ELR (cell line): ENCODE measurements at places on chromosomes 5 and 9.

GRCh38 chr5:115179394-115180164 is 9.9 kb upstream of the TRIM36 start:
- DNase-seq, result peak; percentile 20

- DNase-seq, result no peak
Observed at GRCh38 chr5:76944638-76945037, 8.2 kb upstream of the CRHBP start.

DNA sequence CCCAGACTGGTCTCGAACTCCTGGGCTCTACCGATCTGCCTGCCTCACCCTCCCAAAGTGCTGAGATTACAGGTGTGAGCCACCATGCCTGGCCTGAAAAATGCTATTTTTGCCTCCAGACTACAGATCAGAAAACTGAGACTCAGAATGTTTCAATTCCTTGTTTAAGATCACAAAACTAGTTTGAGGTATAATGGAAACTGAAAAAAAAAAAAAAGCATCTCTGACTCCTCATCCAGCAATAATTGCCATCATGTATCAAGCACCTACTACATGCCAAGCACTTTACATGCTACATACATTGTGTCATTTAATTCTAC is 35.6 kb downstream of the PLAC8L1 start:
- DNase-seq, result no peak

DNA sequence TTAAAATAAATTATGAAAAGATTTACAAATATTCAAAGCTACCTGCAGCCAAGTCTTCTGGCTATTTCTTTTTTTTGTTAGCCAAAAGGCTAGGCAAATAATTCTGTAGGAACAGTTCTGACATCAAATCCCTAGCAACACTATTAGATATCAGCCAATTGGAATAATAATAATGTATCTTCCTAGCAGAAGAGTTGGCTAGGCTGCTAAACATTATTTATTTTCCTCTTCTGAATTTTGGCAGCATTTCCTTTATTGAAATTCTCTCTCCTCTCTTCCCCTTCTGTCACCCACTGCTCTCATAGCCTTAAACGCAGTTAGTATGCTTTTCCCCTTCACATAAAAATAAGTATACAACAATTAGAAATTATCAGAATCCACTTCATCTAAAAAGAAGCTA is 42.6 kb downstream of the ZDHHC21 start:
- DNase-seq, result no peak

GRCh38 chr9:37994639-37995347 is 74.2 kb downstream of the SHB start:
- peak; percentile 87 for DNase-seq

DNA sequence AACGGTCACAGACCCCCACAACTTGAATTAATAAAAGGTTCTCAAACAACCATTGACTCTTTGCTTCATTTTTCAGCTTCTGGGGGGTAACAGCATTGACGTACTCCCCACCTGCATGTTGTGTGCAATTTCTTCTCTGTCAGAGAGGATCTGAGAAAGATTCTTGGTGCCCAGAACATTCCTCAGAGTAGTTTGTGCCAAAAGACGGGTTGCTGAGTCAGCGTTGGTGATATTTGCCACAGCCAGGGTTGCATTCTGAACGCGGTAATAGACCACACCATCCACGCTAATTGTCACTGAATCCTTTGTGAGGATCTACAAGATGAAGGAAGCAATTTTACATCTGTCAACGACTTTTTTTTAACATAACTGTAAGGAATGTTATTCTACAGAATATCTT is 21.0 kb downstream of the STOM start:
- DNase-seq, result no peak

DNA sequence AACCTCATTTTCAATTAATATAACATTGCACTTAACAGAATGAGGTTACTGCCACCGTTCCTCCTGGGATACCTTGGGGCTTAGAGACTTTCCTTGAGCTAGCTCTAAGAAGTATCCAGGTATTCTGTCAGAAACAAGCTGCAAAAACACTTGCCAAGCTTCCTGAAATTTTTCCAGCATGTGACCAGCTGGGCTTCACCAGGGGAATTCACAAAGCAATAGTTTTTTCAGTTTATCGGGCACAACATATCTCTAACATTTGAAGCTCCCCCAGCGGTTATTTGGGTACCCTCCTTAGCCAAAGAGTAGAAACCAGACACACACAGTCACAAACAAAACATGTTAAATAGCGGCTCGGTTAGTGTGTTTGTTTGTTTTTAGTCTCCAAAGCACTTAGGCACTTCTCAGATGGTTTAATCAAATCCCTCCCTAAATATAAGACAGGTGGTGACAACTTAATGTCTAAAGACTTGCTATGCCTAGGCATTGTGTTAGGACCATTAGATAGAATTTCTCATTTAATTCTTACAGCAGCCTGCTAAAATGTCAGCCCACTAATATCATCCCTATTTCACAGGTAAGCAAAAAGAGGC is 278.2 kb downstream of the GLIS3 start:
- DNase-seq, result no peak

DNA sequence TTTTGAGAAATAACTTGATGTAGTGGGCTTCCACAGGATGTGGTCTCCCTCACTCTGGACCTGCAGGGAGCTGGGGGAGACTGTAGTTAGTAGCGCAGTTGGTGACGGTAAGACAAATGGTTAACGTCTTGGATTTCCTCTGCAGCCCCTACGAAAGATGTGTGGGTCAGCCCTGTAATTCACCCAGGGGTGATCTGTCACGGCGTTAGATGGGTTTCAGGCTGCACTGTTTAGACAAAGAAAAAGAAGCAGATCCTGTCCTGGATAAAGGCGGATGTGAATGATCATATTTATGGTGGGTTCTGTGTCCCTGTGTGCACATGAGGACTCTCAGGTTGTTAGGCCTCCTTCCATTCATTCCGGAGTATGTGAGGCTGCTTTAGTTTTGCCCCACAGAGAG is 142.0 kb upstream of the SLC28A3 start:
- DNase-seq, result no peak

GRCh38 chr9:124969401-124969800 is 28.5 kb upstream of the GOLGA1 start:
- DNase-seq, result no peak

GRCh38 chr5:104512063-104512825 is 949.7 kb upstream of the NUDT12 start:
- no peak for DNase-seq

DNA sequence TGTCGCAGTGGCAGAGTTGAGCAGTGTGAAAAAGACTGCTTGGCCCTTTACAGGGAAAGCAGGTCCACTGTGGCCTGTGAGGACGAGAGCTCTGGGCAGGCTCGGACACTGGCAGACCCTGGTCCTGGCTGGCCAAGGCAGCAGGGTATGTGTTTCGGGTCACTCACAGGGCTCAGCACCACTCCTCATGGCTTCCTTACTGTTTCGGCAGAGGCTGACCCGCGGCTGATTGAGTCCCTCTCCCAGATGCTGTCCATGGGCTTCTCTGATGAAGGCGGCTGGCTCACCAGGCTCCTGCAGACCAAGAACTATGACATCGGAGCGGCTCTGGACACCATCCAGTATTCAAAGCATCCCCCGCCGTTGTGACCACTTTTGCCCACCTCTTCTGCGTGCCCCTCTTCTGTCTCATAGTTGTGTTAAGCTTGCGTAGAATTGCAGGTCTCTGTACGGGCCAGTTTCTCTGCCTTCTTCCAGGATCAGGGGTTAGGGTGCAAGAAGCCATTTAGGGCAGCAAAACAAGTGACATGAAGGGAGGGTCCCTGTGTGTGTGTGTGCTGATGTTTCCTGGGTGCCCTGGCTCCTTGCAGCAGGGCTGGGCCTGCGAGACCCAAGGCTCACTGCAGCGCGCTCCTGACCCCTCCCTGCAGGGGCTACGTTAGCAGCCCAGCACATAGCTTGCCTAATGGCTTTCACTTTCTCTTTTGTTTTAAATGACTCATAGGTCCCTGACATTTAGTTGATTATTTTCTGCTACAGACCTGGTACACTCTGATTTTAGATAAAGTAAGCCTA is 15.7 kb downstream of the SQSTM1 start:
- DNase-seq, result peak; percentile 68

- peak; percentile 14 for DNase-seq
Observed at GRCh38 chr5:120516805-120517204, 52.7 kb downstream of the PRR16 start.

GRCh38 chr5:159403906-159404681 is 73.8 kb upstream of the IL12B start:
- no peak for DNase-seq

- no peak for DNase-seq
Observed at GRCh38 chr5:10491673-10492026, 50.0 kb downstream of the ROPN1L start.

DNA sequence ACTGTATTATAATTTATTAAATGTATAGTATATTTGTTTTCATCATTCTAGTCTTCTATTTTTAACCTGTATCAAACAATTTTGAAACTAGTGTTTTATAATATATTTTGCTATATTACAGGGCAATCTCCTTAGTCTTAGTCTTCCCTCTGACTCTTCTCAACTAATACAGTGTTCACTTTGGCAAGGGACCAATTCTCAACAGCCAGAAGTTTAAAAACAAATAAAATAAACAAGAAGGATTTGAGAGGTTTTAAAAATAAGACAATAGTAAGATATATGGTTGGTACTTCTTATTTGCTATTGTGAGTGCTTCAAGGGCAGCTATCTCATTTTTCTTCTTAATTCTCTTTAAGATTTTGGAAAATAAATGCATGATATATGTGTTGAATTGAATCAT is 167.2 kb downstream of the RAB3C start:
- no peak for DNase-seq

DNA sequence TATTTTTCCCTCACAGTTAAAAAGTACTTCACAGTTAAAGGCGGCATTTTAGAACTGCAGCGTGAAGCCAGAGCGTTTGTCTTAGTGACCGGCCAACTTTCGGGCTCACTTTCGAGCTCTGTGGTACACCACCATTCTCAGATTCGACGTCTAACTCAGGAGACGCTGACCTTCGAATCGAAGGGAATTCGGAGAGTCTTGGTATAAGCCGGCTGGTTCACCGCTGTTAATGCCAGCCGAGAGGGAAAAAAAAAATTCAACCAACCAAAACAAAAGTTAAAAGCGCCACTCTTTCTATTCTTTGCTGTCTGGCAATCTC is 544 bp upstream of the SNX24 start:
- DNase-seq, result no peak

GRCh38 chr9:90107726-90108655 is 503.2 kb downstream of the GADD45G start:
- no peak for DNase-seq

- no peak for DNase-seq
Observed at GRCh38 chr9:257957-258356, 43.3 kb downstream of the DOCK8 start.

DNA sequence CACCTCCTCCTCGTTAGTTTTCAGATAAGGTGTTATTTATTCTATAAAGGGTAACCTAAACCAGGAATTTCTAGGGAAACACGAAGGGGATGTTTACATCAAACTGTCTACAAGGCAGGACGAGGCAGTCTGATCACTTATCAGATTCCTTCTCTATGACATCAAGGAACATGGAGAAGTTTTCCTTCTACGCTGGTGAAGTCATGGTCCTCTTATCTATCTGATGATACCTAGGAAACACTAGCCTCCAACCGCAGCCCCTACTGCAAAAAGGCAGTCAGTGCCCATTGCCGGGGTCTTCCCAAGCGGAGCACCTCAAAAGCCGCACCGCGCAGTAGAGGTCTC is 1.5 kb downstream of the MPDZ start:
- DNase-seq, result peak; percentile 58

DNA sequence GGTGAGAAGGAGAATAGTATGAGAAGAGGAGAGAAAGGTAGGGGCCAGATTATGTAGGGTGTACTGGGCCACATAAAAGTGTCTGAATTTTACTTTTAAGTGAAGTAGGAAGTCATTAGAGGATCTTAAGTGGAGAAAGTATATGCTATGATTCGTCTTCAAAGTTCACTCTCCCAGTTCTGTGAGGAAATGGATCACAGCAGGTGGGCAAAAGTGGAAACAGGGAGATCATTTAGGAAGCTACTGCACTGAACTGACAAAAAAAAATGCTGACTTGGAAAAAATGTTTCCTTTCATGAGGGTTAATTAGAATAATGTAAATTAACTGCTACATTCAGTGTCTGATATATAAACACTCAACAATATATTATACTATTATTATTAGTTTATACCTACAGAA is 2.4 kb downstream of the KIF24 start:
- DNase-seq, result no peak

DNA sequence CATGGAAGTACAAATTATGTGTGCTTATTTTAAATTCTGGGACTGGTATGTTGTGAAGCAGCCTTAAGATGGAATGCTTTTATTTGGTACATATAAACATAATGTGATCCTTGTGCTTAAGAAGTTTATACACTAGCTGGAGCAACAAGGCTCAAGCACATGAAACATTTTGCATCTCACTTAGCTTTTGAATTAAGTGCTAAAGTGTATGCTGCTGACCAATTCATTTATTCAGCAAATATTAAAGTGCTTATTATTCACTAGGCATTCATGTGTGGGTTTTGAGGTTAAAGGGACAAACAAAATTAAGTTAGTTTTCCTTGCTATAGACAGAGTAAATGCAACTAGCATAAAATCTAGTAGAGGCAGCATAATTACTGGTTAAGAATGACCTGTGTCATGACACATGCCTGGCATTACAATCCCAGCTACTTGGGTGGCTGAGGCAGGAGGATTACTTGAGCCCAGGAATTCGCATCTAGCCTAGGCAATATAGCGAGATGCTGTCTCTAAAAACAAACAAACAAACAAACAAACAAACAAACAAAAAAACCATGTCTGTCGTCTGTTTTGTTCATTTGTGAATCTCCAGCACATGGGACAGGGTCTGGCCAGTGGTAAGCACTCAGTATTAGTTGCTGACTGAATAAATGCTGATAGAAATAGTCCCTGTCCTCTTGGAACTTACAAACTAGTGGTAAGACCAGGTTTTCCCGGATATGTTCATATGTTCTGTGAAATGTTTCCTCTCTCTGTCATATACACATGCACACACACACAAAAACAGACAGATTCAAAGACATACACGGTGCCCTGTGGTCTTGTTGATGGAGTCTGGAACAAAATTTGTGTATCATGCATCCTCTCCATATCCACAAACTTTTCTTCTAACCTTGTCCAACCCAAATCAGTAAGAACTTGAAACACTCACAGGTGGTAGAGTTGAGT is 41.9 kb upstream of the TNFAIP8 start:
- DNase-seq, result no peak

GRCh38 chr9:125343518-125344275 is 82.1 kb downstream of the GAPVD1 start:
- peak; percentile 50 for DNase-seq

- no peak for DNase-seq
Observed at GRCh38 chr5:89756955-89757354, 652.6 kb downstream of the CETN3 start.

DNA sequence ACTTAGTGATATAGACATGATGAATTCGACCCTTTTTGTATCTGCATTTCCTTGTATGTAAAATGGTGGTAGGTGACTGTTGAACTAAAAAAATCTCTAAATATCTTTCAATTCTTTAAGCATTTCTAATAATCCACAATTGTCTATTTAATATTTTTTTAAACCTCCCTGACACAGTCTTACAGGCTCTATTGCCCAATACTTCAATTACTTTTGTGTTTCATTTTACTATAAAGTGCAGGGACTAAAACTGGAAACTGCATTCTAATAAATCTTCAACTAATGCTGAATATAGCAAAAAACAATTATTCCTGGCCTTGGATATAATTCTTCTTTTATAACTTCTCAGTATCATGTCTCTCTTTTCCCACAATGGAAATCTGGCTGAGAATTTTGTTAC is 202.7 kb upstream of the PIK3R1 start:
- no peak for DNase-seq
